ENCODE measurements at places on chromosomes 3 and 15.

- DNase-seq = no peak
Observed at GRCh38 chr3:29488922-29489321, 208.1 kb downstream of the RBMS3 start.

GRCh38 chr3:169034401-169034800 lies 629.1 kb downstream of the MECOM start:
- DNase-seq = no peak

DNA sequence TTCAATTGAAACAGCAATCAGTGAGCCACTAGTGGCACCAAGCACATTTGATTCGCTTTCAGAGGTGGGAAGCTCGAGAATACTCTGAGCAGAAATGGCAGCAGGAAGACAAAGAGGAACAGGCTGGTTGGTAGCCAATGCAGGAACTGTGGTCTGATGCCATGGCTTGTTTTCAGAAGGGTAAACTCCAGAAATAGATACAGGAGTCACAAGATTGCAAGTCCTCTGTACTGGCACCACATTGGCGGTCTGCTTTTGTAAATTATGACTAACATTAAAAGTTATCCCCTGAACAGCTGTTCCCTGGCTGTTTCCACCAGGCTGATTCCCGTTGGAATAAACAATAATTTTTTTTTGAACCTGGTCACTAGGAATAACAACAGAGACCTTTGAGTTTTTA lies 35.5 kb downstream of the USF3 start:
- no peak for DNase-seq

GRCh38 chr3:32963871-32964270 lies 12.4 kb downstream of the CCR4 start:
- no peak for DNase-seq

DNA sequence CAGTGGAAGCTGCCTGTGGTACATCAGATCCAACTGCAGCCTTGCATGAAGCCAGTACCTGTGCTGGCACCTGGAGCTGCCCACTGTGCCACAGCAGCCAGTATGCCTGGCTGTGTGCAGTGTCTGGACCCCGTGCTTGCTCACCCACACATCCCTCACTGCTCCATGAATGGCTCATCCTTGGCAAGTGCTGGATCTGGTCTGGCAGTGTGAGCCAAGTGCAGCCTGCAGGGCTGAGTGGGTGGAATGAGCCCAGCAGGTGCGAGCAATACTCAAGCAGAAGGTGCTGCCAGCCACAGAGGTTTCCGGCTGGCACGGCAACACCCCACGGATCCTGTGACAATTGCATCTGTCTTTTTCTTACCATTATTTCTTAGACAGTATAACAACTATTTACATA lies 488.2 kb upstream of the ROBO2 start:
- no peak for DNase-seq

- DNase-seq = no peak
Observed at GRCh38 chr15:74137537-74137894, 7.1 kb downstream of the ISLR2 start.

DNA sequence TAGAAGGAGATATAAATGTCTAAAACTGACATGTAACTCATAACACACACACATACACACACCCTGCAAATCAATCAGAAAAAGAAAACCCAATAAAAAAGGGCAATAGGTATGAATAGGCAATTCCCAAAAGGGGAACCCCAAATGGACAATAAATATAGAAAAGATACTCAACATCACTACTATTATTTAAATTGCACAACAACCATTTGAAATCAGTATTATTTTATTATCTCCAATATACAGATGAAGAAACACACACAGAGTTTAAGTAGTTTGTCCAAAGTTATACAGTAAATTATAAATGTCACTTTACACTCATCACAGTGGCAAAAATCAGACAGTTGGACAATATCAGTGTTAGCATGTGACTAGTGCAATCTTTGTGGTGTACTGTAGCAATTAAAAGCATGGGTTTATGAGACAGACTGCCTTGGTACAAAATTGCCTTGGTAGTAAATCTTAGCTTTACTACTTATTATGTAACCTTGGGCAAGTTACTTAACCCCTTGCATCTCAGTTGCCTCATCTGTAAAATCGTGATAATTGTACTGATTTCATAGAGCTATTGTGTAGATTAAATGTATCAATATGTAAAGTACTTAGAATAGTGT lies 3.4 kb upstream of the FSTL1 start:
- no peak for DNase-seq

DNA sequence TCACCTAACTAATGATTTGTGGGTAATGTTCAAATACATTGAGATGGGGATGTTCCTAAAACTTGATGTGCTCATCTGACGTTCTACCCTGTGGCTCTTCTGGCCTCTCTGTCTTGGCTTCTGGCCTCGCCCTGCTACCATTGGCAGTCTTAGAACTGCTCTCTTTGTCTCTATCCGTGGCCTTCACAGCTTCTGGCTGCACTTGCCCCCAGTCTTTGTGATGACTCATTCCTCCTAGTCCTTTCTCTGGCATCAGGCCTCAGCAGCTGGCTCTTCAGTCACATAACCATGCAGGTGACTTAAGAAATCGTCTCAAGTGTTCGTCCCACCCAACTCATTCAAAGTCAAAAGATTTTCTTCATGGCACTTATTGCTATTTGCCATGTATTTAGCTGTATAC lies 188.1 kb downstream of the BBX start:
- peak; percentile 12 for DNase-seq

DNA sequence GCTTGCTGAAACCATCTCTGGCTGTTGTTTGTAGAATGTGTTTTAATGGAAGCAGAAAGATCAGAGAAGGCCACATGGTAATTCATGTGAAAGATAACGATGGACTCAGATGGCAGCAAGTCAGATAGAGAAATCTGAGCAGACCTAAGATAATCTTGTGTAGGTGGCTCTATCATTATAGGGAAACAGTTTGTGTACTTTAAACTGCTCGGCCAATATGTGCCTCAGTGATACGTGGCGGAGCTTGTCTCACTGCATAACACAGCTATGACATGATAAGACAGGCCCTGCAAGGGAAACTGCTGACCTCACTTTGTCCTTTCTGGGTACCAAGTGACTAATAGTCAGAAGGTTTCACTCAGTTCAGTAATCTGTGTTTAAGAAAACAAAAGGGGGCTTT lies 51.0 kb downstream of the MME start:
- DNase-seq = peak; percentile 87

- no peak for DNase-seq
Observed at GRCh38 chr3:129311054-129311902, 32.6 kb downstream of the HMCES start.

GRCh38 chr3:123655400-123655799 lies 70.5 kb upstream of the HACD2 start:
- no peak for DNase-seq

DNA sequence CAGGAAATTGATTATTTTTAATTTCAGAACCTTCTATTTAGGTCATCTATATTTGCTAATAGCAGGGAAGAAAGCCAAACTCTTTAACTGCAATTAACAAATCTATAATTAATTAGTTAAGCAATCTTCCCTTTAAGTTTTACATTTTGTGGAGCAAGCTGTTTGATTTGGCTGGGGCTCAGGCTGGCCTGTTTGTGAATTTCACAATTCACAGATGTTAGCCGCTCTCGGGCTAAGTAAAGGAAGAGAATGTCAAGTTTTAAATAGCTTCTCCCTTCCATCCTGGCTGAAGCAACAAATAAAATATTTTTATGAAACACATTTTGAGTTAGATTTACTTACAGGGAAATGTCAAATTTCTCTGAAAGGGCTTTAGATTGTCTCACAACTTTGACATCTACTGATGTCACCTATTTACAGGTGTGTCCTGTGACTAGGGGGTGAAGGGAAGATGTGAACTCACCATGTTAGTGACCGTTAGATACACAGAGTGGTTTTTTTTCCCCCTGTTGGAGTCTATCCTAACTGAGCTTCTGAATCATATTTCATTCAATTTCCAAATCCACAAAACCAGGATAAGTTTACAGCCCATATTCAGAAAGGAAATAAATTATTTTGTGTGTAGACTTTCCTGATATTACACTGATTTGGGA lies 1.3 kb upstream of the TP63 start:
- DNase-seq = no peak

DNA sequence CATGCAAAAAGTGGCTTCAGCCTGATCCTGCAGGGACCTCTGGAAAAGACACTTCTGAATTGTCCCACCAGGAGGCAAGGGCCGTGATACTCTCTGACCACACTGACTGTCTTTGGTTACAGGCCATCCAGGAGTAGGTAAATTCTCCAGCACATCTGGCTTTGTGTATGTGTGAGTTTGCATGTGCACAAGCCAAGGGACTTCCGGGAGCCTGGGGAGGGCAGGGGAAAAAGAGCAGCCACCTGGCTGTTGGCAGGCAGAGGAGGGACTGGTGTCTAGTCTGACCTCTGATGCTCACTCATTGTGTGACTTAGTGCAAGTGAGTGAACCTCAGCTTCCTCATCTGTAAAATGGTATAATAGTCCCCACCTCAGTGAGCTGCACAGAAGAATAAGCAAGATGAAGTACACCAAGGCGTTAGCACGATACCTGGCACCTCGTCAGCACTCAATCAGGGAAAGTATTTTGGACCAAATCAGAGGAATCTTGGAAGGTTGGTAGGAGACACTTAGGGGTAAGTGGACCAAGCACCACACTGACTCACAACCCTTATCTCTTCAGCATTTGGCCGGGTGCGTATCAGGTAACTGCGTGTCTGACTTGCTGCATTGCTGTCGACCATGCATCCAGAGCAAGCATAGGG lies 19.1 kb downstream of the KLHL6 start:
- DNase-seq = no peak

- DNase-seq = no peak
Observed at GRCh38 chr15:61989667-61990066, 70.6 kb downstream of the VPS13C start.

GRCh38 chr15:85305050-85305449 lies 75.4 kb upstream of the AKAP13 start:
- no peak for DNase-seq

DNA sequence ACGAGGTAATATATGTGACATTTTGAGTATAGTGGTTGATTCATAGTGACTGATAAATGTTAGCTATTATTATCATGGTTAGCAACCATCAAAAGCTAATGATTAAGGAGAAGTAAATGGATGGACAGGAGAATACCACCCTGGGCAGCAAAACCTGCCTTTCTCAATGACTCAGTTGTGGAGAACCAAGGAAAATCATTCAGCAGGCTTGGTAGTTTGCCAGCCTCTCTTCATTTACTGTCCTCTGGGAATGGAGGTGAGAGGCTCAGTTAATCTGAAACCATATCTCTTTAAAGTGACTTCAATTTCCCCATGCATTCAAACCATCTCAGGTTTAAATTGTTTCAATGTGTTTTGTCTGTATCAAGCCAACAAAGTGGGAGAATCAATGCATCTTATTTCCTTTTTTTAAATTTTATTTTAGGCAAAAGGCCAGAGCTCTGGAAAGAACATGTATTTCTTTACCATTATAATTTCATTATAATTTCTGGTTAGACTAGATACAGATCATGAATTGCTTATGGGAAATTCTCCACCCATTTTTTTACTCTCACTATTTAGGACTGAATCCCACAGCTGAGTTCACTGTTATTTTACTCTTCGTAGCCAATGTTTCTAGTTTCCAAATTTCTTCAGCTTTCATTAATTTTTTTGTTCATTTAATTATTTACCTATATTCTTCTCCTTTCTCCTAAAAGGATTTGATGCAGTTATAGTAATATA lies 2.7 kb downstream of the TM4SF18 start:
- DNase-seq = no peak

GRCh38 chr3:188233320-188233719 lies 79.4 kb downstream of the LPP start:
- peak; percentile 59 for DNase-seq

DNA sequence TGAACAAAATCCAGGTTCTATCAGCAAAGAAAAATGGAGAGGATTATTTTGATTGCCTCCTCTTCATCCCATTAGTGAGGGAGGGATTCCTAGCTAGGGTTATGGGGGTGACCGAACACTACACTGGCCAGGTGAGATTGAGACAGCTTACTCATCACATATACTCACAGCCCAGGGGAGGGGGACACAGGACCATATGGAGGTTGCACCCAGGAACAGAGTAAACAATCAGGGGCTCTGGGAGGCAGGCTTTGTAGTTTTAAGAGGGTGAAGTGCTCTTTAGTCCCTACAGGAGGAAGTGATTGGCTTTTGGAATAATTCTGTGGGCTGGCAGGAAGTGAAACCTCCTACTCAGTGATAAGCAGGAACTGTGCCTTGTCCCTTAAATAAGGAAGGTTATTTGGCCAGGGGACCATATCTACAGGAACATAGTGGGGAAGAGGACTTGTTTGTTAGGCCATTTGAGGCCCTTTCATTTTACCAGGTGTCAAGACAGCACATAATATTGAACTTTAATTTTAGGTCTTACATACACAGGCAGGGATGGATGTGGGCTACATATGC lies 17.5 kb upstream of the KCTD6 start:
- DNase-seq = no peak

GRCh38 chr15:79804838-79805237 lies 92.0 kb downstream of the MTHFS start:
- DNase-seq = no peak

DNA sequence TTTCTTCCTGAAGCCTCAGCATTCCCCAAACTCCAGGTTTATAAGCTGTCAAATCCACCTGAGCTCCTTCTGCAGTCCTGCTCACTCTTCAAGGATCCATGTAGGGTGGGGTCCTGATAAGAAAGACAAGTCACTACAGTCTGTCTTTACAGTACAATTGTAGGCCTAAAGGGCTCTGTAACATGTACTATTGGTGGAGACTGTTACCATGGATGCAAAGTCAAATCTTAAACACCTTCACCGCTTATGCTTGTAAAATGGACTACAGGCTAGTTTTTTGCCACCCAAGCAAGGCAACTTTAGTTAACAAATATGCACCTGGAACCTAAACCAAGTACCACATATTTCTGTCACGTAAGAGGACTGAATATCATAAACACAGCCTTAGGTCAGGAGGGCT lies 44.7 kb downstream of the CBLB start:
- DNase-seq = no peak

DNA sequence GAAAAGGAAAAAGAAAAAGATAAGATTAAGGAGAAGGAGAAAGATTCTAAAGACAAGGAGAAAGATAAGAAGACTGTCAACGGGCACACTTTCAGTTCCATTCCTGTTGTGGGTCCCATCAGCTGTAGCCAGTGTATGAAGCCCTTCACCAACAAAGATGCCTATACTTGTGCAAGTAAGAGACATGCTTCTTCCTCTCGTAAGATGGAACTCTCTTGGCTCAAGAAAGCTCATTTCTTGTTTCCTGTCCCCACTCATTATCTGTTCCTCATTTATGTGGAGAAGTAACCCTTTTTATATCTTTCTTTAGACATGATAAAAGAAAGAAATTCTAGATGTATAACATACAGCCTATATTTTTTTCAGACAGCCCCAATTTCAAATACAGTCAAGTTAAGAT lies 101.4 kb downstream of the KLHL25 start:
- DNase-seq = no peak

- DNase-seq = no peak
Observed at GRCh38 chr3:62950210-62950609, 75.0 kb upstream of the CADPS start.

DNA sequence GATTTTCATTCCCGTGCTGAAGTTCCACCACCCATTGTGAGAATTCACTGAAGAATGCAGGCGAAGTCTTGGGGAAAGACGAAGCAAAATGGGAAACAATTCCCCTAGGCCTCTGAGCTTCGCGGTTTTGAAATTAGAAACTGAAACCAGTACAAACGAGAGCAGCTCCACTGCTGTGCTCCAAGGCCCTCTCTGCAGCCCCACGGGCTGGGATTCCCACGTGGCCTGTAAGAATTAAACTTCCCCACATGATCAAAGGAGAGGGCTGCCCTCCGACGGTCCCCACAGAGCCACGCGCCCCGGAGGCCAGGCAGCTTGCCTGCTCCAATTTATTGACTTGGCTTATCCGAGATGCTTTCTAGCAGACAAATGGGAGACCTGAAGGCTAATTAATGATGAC lies 144.0 kb downstream of the GREM1 start:
- peak; percentile 72 for DNase-seq
